ENCODE measurements at places on chromosomes 16 and 17. TPM values are rescaled to one million over a fixed set of nuclear protein-coding genes. Genes with fewer than 3 reads are reported as not detected.
A peak's percentile ranks its signal among the peaks of the same experiment; 100 is the strongest.

- peak; percentile 96 for DNase-seq
Observed at GRCh38 chr17:78258323-78259191, 27.1 kb downstream of the TMEM235 start.

Gene HP
- polyA plus RNA-seq = not detected

- DNase-seq = no peak
Observed at GRCh38 chr16:64362193-64362592, 759.7 kb downstream of the CDH11 start.

Gene KRT25
- not detected for polyA plus RNA-seq

- no peak for DNase-seq
Observed at GRCh38 chr17:80212109-80212508, 8.0 kb downstream of the SGSH start.

Gene NAGS
- 1.6 TPM for polyA plus RNA-seq

DNA sequence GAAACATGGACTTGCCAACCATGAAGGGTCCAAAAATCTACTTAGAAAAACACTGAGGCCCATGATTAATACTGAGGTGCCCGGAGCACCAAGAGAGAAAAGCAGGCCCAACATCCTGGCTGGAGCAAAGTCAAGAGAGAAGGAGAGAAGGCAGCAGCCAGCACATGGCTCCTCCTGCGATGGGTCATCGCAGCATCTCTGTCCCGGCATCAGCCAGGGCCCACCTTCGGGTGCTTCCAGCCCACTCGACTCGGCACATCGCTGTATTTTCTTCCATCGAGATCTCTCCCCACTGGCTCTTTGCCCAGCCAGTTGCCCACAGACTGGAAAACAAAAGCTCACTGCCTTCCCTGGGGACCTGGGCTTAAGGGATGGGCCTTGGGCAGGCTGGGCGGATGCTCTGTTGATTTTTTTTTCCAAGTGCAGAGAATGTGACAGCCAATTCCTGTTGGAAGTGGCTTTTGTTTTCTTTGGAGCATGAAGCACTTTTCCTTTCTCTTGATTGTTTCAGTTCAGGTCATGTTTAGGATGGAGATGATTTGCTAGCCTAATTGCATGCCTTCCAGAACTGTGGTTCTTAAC is 58.1 kb downstream of the CYB5B start:
- DNase-seq = no peak

Gene SEPTIN12
- not detected for polyA plus RNA-seq

GRCh38 chr16:23847948-23848347 is 12.2 kb downstream of the PRKCB start:
- no peak for DNase-seq

DNA sequence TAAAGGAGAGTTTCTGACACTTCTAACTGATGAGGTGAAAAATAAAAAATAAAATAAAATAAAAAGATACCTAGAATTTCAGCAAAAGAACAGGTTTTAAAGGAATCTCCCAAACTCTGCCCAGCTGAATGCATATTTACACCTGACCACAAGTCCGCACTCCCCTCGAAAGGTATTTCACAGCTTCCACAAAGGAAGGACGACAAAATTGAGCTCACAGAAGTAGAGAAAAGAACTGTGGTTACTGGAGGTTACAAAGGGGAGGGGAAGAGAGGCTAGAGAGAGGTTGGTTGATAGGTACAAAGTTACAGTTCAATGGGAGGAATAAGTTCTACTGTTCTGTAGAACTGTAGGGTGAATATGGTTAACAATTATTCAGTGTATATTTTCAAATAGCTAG is 5.0 kb downstream of the LITAF start:
- no peak for DNase-seq

DNA sequence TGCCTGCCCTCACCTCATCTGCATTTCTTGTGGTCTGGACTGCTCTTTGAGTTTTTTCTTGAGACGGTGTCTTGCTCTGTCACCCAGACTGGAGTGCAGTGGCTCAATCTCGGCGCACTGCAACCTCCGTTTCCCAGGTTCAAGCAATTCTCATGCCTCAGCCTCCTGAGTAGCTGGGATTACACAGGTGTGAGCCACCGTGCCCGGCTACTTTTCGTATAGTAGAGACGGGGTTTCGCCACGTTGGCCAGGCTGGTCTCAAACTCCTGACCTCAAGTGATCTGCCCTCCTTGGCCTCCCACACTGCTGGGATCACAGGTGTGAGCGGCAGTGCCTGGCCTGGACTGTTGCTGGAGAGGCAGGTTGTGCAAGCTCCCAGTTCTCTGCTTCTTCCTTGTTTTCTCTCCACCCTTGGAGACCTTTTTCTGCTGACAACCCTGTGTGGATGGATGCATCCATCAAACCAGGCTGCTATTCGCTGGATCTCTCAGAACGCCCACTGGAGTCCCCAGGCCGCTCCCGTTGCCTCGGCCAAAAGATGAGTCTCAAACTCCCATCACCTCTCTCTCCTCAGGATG is 22.7 kb upstream of the DBNDD1 start:
- DNase-seq = no peak

Gene MMP2
- polyA plus RNA-seq = 963 TPM

Gene PDE6G
- polyA plus RNA-seq = 4.4 TPM

DNA sequence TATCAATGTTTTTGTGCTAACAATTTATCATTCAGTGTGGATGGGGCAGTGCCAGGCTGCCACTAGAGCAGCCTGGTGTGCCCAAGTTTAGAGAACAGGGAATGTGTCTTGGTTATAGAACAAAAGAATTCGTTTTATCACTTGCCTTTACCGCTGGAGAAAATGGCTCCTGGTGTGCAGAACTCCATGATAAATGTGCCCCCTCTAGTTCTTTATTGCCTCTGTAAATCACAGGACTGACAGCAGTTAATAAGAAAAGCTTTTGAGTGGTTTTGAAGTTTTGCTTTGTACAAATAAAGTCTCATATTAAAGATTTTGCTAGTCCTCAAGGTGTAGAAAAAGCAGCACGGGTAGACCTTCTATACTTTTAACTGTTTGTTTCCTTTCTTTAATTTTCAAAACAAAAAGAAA is 28.2 kb upstream of the PSMD7 start:
- DNase-seq = no peak

DNA sequence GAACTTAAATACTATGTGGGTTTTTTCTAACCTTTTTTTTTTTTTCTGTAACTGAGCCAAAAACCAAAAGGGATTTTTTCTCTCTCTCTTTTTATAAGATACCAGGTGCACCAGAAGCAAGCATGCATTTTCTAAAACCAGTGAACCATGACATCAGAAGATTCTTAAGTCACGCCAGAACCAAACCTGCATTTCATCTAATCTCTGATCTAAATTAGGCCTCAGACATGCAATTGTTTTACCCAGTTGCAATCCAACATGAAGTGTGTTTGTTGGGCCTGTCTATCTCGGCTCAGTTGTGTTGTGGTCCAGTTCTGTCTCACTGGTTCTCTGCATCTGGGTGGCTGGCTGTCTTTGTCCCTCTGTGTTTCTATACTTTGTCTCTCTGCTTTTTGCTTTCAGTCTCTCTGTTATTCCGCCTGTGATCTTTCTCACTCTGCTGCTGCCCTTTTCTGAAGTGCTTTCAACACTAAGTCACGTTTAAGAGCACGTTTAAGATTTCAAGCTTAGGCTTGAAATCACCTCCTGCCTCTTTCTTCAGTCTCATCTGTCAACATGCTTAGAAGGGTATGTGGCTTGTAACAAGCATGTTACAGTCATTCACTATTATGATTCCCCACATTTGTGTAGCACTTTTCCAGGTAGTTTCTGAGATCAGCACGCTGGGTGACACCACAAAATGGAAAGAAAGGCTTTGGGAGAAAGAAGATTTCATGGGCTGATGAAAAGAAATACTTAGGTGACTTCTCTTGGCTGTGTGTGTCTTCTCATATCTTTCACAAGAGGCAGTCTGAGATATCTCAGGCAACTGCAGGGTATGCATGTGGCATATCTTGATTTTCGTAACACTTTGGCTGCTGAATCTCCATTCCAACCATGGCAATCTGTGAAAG is 488.9 kb downstream of the SHISA9 start:
- no peak for DNase-seq

GRCh38 chr17:40686192-40686591 is 17.4 kb downstream of the KRT24 start:
- no peak for DNase-seq

Gene CYBA
- 116 TPM for polyA plus RNA-seq

Gene KRT23
- not detected for polyA plus RNA-seq

- DNase-seq = no peak
Observed at GRCh38 chr17:8855477-8856204, 11.8 kb downstream of the PIK3R6 start.

Gene CDT1
- polyA plus RNA-seq = 3.1 TPM

- no peak for DNase-seq
Observed at GRCh38 chr16:2498531-2499253, 15.1 kb upstream of the ATP6V0C start.

GRCh38 chr17:16425698-16426659 is 10.6 kb downstream of the TRPV2 start:
- DNase-seq = no peak

Gene GAN
- 0.79 TPM for polyA plus RNA-seq

Gene GP1BA
- not detected for polyA plus RNA-seq

GRCh38 chr17:78497115-78497540 is 80.1 kb downstream of the DNAH17 start:
- DNase-seq = peak; percentile 96

- no peak for DNase-seq
Observed at GRCh38 chr17:76009969-76010661, 9.5 kb downstream of the CDK3 start.
